ENCODE measurements at places on chromosomes 1 and 21. TPM values are rescaled to one million over a fixed set of nuclear protein-coding genes. Genes with fewer than 3 reads are reported as not detected.

MROH9 gene
- total RNA-seq: under 0.01 TPM

TENT5C gene
- 69.2 TPM for total RNA-seq

FHAD1 gene
- total RNA-seq: 0.10 TPM

LY9 gene
- total RNA-seq: 93.1 TPM

AHCTF1 gene
- total RNA-seq: 134 TPM

Data from mononuclear cell (primary cell).